ENCODE measurements at places on chromosomes 16 and 17. TPM values are rescaled to one million over a fixed set of nuclear protein-coding genes. Genes with fewer than 3 reads are reported as not detected.

The RNF222 gene
- total RNA-seq = not detected

The PIK3R5 gene
- 0.36 TPM for total RNA-seq

The TMC8 gene
- total RNA-seq = not detected

The SPNS1 gene
- 51.9 TPM for total RNA-seq

The KRT32 gene
- not detected for total RNA-seq

The CACNG4 gene
- not detected for total RNA-seq

The KCNG4 gene
- not detected for total RNA-seq

The TBC1D3B gene
- 0.88 TPM for total RNA-seq
